ENCODE measurements at places on chromosomes 2 and 18.

DNA sequence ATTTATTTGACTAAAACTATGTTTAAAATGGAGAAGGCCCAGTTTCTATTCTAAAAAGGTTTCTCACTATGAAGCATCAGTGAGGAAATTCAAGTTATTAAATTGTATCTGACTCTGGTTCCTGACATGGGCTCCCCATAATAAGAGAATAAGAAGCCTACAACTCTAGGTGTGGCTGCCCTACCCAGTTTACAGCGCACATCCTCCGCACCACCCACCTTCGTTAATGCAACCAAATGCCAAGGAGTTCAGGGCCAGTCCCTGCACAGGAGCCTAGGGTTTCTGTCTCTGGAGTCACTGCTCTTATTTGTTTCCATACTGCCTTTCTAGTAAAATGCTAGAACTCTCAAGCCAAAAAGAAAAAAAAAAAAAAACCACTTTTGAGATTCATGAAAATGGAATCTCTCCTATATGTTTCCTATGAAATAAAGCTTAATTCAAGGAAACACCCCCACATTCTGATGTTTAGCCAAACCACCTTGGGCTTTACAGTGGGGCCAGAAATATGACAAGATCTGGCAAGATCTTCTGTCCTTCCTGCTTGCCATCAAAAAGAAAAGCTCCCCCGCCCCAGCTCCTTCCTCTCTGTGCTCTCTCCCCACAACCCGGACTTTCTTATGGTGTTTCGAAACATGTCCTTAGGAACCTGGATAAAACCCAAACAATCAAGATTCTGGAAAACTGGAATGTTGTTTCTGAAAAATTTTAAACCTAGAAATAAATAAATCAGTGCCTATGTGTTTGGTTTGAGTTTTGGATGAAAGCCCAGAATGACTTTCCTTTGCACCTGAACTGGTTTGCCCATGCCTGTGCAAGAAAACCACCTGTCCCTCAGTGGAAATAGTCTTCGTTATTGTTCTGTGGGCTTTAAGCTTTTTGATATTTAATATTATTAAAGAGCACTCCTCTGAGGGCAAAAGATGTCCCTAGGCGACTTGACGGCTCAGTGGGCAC is 136.7 kb downstream of the SP3 start:
- no peak for DNase-seq

GRCh38 chr2:98698896-98699295 is 32.0 kb downstream of the MGAT4A start:
- DNase-seq, result no peak

GRCh38 chr2:75134860-75135259 is 64.5 kb downstream of the TACR1 start:
- no peak for DNase-seq

- no peak for DNase-seq
These were observed 266.1 kb downstream of the SOCS6 start for GRCh38 chr18:70554854-70555445.

DNA sequence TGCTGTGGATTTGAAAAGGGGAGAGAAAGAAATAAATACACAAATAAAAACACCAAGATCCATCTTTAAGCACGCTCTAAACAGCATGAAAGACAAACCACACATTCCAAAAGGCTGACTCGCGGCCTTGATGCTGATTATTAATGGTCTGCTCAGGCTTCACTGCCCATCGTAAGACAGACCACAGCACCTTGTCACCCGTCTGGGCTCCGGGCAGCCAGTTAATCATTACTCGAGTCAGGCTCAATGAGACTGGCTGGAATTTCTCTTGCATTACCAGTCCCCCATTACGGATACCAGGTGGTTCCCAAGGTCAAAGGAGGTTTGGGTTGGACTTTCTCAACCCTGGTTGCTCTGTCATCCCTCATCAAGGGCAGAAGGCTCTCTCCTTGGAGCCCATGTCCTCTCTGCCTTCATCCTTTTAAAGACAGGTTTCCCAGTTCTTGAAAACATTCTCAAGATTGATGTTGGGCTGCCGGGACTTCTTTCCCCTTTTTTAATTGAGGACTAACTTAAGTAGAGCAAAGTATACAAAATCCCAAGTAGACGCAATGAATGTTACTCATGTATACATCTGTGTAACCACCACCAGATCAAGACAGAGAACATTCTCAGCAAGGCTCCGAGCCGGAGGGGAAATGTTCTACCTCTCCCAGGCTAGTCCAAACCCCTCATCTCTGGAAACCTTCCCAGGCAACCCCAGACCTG is 8.1 kb downstream of the SMAD7 start:
- no peak for DNase-seq

GRCh38 chr2:54038835-54039234 is 68.0 kb upstream of the PSME4 start:
- DNase-seq, result no peak

GRCh38 chr2:62972601-62973000 is 78.0 kb upstream of the OTX1 start:
- no peak for DNase-seq

DNA sequence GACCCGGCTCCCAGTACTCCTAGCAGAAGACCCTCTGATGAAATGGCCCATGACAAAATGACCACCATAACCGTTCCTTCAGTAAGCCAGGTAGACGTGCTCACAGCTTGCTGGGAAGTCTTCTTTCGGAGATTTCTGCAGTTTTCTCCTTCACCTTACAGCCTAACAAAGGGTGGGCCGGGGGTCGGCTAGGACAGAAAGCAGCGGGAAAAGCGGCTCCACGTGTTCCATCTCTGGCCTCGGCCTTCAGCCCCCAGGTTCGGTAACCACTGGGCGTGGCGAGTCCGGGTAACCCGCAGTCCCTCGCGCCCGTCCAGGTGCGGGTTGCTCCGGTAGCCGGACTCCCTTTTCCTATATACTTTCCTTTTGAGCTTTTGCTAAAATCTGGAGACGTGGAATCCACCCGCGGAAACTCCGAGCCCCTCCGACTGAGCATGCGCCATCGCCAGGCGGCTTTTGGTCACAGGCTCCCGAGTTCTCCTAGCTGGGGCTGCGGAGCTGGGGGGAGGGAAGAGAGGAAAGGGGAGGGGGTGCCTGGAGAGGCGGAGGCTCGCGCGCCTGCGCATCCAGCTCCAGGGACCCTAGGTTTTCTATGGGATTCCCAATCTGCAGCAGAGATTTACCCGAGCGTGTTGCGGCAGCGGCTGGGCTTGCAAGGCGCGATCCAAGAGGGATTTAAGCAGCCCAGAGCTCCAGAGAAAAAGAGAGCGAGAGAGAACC is at the start of gene VSNL1:
Gene VSNL1, plus strand, starts transcription at position 604 of the 720 bp plus-strand sequence. CDS start 51,379 bp downstream, outside the sequence.
- DNase-seq, result peak; percentile 70

DNA sequence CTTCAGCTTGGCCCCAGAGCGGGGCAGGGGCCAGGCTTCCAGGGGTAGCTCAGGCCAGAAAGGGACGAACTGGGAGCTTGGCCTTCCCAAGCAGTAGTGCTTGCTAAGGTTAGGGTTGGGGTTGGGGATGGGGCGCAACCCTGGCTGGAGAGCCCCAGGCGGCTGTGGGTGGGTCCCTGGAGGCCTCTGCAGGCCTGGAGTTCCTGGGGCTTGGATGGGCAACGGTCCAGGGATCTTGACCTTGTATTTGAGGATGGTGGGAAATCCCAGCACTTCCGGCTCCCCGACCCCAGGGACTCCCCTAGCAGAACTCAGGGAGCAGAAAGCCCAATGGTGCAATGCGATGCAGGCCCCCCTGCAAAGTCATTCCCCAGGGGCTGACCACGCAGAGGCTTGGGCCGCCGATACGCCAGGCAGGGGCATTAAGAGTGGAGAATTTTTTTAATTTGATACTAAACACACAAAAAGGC is 12.6 kb upstream of the MLPH start:
- DNase-seq, result no peak

GRCh38 chr2:147068071-147068470 is 776.8 kb upstream of the ACVR2A start:
- DNase-seq, result no peak
